Activated T-helper 2 cell treated with anti-CD3 and anti-CD28 coated beads, Interferon-gamma antibody, Interleukin-2, Interleukin-4, amounts not matched to agents 10 μg/mL and 5 μg/mL and 100 μg/mL, durations not matched to agents 14 hours and 24 hours and 36 hours (primary cell): ENCODE measurements at places on chromosomes 5 and 9. TPM values are rescaled to one million over a fixed set of nuclear protein-coding genes. Genes with fewer than 3 reads are reported as not detected.

The PCDHGB7 gene
- total RNA-seq = 0.18 and 0.23 TPM in 2 replicates

The TLR4 gene
- total RNA-seq = not detected in 2 replicates

The MRPL50 gene
- total RNA-seq = 14.2 and 14.8 TPM in 2 replicates

The STKLD1 gene
- total RNA-seq = 0.87 and 1.0 TPM in 2 replicates

The SGCD gene
- total RNA-seq = not detected in 2 replicates

The SPAAR gene
- total RNA-seq = not detected in 2 replicates

The PHF24 gene
- total RNA-seq = 0.11 TPM in 1 of 2 replicates, not detected in the other

The FAM174A gene
- total RNA-seq = 8.9 and 11.5 TPM in 2 replicates

The NFX1 gene
- 36.9 and 37.2 TPM in 2 replicates for total RNA-seq

The HAVCR1 gene
- 0.64 and 1.2 TPM in 2 replicates for total RNA-seq

The PCDHGA10 gene
- 0.21 and 0.34 TPM in 2 replicates for total RNA-seq

The PPP3R2 gene
- total RNA-seq = not detected in 2 replicates

The MCTP1 gene
- total RNA-seq = not detected in 2 replicates

The IRX1 gene
- total RNA-seq = not detected in 2 replicates

The CCNJL gene
- total RNA-seq = not detected in 2 replicates

The CARD9 gene
- total RNA-seq = 16.2 and 17.6 TPM in 2 replicates

The C1QTNF2 gene
- not detected in 2 replicates for total RNA-seq

The IL4 gene
- total RNA-seq = 21.6 and 25.8 TPM in 2 replicates

The ADRB2 gene
- total RNA-seq = 0.21 and 0.30 TPM in 2 replicates

The PWWP2A gene
- total RNA-seq = 20.4 and 22.7 TPM in 2 replicates

The SLC45A2 gene
- total RNA-seq = not detected in 2 replicates

The PCBD2 gene
- total RNA-seq = 13.3 and 14.1 TPM in 2 replicates

The VCAN gene
- not detected in 2 replicates for total RNA-seq

The SOWAHA gene
- 0.28 and 0.32 TPM in 2 replicates for total RNA-seq

The EMB gene
- 77.6 and 78.6 TPM in 2 replicates for total RNA-seq

The CARD6 gene
- total RNA-seq = 1.5 and 1.6 TPM in 2 replicates

The NMUR2 gene
- total RNA-seq = not detected in 2 replicates

The PALM2AKAP2 gene
- total RNA-seq = 0.57 TPM in 1 of 2 replicates, not detected in the other

The PCDHGB2 gene
- 0.85 and 0.91 TPM in 2 replicates for total RNA-seq

The TAF11L14 gene
- total RNA-seq = not detected in 2 replicates

The ANXA2R gene
- total RNA-seq = 2.1 and 2.5 TPM in 2 replicates

The PDE6A gene
- not detected in 2 replicates for total RNA-seq

The DENND4C gene
- total RNA-seq = 19.0 and 25.0 TPM in 2 replicates

The TAF11L10 gene
- not detected in 2 replicates for total RNA-seq

The MEIKIN gene
- total RNA-seq = not detected in 2 replicates

The SHOC1 gene
- not detected in 2 replicates for total RNA-seq
